ENCODE measurements at places on chromosomes 3 and 15. TPM values are rescaled to one million over a fixed set of nuclear protein-coding genes. Genes with fewer than 3 reads are reported as not detected.
A peak's percentile ranks its signal among the peaks of the same experiment; 100 is the strongest.

DNA sequence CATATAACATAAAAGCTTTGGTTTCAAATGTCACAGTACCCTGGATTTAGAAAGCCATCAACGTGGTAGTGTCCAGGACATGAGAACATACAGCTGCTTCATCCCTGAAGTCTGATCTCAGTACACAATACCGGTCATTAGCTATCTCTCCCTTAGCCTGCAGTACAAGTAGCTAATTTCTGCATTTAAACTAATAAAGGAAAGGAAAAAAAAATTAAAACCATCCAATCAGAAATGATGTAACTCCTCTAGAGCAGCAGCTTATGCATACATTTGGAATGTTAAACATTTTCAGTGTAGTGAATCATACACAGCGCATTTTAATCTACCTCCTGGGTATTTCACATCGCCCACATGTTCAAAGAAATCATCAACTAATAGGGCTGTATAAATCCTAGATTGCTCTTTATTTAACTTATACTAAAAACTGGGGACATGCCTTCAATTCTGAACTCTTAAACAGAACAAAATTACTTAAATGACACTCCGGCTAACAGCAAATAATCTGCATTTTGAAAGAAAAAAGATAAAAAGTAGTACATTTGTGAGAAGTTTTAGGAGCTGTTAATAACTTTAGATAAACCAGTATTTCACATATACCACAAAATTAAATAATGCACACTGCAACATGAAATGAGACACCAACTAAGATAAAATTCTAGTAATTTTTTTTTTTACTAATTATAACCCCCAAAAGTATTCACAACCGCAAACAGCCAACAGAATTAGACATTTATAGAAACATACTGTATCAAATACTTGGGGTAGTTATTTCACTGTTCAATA is 3.7 kb downstream of the IGF2BP2 start:
- DNase-seq = no peak

The PIERCE2 gene
- total RNA-seq = 5.8 TPM

The TM4SF18 gene
- 19.4 TPM for total RNA-seq

GRCh38 chr15:51093488-51093838 is 1.2 kb downstream of the TNFAIP8L3 start:
- DNase-seq = no peak

The ACTR8 gene
- 32.4 TPM for total RNA-seq

The LEKR1 gene
- 0.67 TPM for total RNA-seq

The SGO1 gene
- not detected for total RNA-seq

GRCh38 chr3:117480972-117481371 is 771.4 kb downstream of the TUSC7 start:
- no peak for DNase-seq

GRCh38 chr3:110314512-110315114 is 757.0 kb upstream of the NECTIN3 start:
- DNase-seq = no peak

GRCh38 chr3:12984023-12984823 is 89.0 kb downstream of the IQSEC1 start:
- DNase-seq = peak; percentile 75

- no peak for DNase-seq
Observed at GRCh38 chr3:53938645-53939044, 47.0 kb upstream of the SELENOK start.

DNA sequence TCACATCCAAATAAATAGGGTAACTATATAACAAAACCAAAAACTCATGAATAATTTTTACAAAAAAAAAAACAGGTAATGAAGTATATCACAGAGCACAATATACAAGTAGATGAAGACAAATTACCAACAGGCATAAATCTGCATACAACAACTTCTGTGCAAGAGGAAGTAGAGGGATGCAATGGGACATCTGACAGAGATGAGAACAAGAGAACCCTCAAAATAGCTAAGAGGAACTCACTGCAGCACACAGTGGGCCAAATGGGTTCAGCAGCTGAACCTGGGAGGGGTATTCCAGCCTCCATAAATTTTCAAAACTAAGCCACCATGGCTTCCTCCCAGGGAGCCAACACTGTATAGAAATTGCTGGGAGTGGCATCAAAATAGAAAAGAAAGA is 9.6 kb upstream of the BTLA start:
- no peak for DNase-seq

DNA sequence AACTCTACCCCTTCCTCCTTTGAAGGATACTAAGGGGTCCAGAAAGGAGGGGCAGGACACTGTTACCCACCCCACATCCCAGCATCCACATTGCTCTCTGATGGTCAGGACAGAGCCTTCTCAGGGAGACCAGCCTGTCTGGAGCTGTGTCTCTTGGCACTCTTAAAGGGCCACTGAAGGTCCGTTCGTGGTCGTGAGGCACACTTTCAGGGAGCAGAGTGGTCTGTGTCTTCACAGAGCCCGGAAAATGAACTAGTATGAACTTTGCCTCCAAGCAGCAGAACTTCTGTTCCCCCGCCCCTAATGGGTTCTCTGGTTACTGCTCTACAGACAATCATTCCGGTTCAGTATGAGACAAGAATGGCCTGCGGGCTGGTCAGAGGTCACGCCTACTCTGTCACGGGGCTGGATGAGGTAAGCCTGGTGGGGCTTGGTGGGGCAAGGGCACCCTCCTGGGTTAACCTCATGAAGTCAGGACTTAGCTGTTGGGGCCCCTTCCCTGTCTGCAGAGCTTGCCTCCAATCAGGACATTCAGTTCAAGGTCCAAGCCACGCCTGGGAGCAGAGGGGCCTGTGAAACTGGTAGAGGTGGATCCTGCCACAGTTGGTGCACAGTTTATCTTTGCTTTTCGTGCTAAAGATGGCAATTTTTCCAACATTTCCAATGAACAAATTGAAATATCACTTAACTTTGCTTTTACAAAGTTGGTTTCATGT is 33.2 kb downstream of the CAPN3 start:
- DNase-seq = no peak

The DPPA2 gene
- total RNA-seq = not detected

The ESYT3 gene
- total RNA-seq = 2.0 TPM

GRCh38 chr3:16253601-16254000 is 11.1 kb downstream of the DPH3 start:
- DNase-seq = no peak

The IL17RB gene
- 0.23 TPM for total RNA-seq

- DNase-seq = no peak
Observed at GRCh38 chr3:151016478-151016795, 43.9 kb upstream of the CLRN1 start.

GRCh38 chr3:51977446-51978142 is 2.7 kb downstream of the ABHD14A start:
- no peak for DNase-seq

The LIPC gene
- total RNA-seq = 0.30 TPM

DNA sequence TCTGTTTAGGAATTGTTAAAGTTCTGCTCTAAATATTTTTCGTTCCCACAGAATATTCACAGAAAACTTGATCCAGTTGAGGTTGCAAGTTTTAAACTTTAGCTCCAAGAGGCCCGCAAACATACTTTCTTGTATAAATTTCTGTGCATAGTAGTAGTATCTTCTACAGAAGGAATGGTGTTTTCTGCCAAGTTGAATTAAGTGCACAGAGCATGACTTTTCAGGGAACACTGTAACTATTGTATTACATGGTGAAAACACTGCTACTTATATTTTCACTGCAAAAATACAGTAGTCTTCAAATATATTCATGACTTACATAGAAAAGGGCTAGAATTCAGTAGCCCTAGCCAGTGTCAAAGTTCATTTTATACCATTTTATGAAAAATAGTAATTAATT is 67.0 kb downstream of the SUCNR1 start:
- no peak for DNase-seq

GRCh38 chr15:47194718-47195117 is 522.6 kb upstream of the SEMA6D start:
- no peak for DNase-seq

DNA sequence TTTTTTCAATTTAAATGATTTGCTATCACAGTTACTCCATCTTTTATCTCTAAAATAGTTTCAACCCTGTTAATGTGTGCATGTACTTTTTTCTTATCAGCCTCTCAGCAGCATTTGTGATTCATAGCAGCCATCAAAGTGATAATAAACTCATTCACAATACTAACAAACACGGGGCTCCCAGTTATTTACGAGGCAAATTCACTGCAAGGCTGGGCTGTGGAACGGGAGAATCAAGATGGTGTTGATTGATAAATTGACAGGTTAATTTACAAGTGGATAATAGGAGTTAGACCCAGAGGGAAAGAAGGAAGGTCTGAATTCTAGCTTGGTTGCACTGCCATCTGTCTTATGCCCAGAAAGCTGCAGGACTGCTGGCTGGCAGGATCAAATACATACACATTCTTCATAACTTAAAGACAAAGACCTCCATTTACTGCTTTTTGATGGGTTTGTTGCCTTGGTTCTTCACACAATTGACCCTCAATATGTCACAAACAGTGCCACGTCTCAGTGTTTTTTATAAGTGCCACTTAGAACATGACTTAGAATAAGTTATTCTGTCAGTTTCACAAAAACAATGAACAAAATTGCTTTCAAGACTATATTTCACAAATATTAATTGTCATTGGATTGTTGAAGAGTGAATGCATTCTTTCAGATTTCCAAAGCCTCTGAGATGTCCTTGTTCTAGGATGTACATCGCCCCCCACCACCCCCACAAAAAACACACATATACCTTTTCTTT is 562.8 kb downstream of the NR2F2 start:
- no peak for DNase-seq

DNA sequence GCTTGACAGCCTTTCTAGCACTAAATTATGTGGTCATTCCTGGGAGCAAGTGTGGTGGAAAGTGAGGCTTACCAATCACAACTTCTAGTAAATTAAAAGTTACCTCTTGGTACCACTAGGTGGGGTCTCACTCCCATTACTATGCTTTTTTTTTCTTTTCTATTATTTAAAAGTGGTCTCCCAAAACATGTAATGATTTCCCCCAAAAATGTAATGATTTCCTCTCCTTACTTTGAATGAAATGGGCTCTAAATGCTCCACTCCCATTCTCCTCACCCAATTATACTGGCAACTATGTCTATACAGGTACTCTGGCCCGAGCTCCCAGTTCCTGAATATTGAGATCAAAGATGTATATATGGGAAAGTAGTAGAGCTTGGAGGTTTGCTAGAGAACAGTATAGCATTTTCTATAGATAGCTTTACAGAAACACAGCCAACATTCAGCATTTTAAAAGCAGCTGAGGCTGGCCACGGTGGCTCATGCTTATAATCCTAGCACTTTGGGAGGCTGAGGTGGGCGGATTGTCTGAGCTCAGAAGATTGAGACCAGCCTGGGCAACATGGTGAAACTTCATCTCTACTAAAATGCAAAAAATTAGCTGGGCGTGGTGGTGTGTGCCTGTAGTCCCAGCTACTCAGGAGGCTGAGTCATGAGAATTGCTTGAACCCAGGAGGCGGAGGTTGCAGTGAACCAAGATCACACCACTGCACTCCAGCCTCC is 70.9 kb downstream of the DCUN1D1 start:
- DNase-seq = no peak

Data from heart left ventricle (tissue), 16 donors.